Fibroblast of skin of right biceps (primary cell): ENCODE measurements at places on chromosomes 11 and 22.

GRCh38 chr11:95605271-95605940 lies 184.2 kb downstream of the FAM76B start:
- no peak for DNase-seq

GRCh38 chr11:16158426-16158994 lies 197.8 kb downstream of the SOX6 start:
- no peak for DNase-seq

DNA sequence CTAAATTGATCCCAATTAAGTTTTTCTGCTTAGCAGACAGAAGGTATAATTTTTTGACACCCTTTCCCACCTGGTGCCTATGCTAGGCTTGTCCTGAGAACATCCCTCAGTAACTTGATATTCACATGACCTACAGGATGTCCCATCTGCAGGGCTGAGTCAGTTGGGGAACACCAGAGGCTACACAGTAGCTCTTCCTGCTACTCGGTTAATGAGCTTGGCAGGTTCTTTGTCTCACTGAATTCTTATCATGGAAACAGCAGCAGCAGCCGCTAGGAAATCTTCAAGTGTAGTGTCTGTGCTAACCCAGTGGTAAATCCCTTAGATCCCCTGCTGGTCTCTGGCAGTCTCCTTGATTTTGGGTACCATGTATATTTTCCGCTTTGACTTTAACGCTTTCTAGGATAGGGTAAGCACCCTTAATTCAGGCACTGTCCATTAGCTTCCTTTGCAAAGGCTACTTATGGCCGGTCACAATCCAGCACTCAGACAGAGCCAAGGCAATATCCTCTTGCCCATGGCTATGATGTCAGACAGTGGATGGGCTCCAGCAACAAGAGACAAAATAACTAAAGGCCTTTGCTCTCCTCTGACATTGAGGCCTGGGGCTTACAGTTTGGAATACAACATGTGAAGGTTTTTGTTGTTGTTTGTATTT lies 8.5 kb downstream of the MRPL16 start:
- no peak for DNase-seq

DNA sequence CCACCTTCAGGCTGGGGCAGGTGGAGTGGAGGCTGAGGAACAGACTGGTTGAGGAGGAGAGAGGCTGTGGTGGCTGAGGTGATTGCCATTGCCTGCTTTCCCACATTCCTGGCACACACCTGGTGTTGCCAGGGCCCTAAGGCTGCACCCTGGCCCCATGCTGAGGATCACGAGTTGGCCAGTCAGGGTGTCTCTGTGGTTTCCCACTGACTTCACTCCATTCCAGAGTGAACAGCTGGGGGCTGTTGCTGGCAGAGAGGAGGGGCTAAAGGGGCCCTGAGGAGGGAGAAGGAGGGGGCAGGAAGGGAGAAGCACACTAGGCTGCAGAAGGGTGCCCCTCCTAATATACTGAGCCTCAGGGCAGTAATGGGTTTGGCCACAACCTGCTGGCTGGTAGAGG lies 1.8 kb downstream of the TMEM86A start:
- no peak for DNase-seq

GRCh38 chr11:37184326-37184725 lies 586.3 kb upstream of the RAG2 start:
- no peak for DNase-seq

GRCh38 chr11:71543866-71544265 lies 4.4 kb upstream of the KRTAP5-9 start:
- DNase-seq: no peak

DNA sequence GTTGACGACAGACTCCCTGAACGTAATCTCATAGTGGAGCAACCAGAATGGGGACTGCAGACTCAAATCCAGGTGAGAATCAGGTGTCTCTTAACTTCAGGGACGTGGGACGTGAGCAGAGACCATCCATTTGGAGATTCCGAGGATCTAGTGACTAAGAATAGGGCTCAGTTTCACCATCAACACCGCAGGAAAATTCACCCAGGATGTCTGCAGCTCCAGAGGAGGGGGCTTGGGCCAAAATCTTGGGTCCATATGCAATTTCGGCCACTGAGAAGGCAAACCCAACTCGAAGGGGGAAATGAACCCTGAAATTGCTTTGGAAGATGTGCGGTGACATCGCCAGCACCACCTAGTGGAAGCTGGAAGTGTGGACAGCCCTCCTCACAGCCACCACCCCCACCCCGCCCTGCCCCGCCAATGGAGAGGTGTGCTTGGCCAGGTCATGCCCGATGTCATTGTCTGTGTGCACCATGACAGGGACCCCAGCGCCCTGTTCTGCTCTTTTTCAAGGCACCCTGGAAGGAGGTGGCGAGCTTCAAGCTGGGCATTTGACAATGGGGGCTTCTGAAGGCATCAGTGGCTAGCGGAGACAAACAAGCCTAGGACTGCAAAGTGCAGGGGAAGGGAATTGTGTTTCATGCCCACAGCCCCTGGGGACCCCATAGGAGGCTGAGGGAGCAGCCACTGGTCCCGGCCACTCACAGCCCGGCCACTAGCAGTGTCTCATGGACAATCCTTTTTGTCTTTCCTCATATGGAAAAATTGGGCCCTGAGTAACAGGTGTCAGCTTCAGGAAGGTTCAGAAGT lies 24.8 kb downstream of the APOL1 start:
- DNase-seq: peak; percentile 60

GRCh38 chr11:3126207-3126865 lies 38.8 kb downstream of the OSBPL5 start:
- DNase-seq: no peak

- peak; percentile 37 for DNase-seq
Observed at GRCh38 chr22:35947794-35948425, 80.7 kb downstream of the RBFOX2 start.

GRCh38 chr11:94731880-94732601 lies 36.1 kb upstream of the AMOTL1 start:
- DNase-seq: peak; percentile 77

DNA sequence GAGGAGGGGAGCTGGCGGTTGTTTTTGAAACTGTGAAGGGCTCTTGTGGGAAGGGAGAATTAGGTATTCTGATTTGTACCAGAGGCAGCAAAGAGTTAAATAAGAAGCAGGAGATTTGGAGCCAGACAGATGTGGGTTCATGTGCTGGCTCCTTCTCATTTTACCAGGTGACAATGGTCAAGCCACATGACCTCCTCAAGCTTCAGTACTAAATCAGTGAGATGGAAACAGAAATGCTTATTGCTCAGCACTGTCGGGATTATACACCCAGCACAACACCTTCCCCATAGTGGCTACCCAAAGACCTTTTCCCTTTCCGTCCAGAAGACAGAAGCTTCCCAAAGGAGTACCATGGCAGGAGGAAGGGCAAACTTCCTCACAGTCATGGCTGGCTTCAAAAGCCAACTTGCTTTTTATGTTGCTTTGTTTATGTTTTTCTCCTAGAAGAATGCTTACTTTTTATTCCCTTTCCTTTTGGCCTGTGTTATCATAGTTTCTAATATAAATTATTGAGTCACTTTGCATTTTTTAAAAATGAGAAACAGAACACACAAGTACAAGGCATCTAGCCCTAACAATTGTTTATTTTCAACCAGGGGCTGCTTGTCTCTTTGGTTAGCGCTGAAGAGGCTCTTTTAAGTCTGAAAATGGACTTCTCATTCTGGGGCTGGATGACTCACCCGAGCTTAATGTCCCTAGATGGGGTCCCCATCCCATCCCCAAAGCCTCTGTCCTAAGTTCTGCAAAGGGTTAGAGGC lies 181.5 kb upstream of the ZBED5 start:
- no peak for DNase-seq
